ENCODE measurements at places on chromosomes 7 and 10.

GRCh38 chr10:30068492-30069223, 9.3 kb upstream of the JCAD start:
- no peak for DNase-seq

DNA sequence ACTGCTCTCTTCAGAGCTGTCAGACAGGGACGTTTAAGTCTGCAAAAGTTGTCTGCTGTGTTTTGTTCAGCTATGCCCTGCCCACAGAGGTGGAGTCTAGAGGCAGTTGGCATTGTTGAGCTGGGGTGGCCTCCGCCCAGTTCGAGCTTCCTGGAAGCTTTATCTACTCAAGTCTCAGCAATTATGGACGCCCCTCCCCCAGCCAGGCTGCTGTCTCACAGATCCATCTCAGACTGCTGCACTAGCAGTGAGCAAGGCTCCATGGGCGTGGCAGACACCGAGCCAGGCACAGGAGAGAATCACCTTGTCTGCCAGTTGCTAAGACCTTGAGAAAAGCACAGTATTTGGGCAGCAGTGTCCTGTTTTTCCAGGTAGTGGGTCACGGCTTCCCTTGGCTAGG, 98.1 kb downstream of the SDHAF3 start:
- no peak for DNase-seq

GRCh38 chr10:89548673-89549072, 13.3 kb upstream of the SLC16A12 start:
- DNase-seq = no peak

DNA sequence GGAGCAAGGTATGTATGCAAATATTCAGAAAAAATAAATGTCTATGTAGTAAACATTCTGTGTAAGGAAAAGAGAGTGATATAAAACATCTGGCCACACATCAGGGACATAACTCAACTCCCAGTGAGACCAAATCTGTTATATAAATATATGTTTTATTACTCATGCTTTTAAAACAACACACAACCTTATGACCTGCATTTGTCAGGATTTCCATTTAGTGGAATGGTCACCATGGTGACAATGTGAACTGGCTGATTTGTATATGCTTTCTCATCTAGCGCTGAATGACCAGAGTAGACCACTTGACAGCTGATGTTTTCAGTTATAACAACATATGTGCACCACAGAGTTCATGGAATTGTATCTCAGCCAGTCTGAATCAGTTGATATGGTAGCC, 551.7 kb downstream of the HTR7 start:
- no peak for DNase-seq

DNA sequence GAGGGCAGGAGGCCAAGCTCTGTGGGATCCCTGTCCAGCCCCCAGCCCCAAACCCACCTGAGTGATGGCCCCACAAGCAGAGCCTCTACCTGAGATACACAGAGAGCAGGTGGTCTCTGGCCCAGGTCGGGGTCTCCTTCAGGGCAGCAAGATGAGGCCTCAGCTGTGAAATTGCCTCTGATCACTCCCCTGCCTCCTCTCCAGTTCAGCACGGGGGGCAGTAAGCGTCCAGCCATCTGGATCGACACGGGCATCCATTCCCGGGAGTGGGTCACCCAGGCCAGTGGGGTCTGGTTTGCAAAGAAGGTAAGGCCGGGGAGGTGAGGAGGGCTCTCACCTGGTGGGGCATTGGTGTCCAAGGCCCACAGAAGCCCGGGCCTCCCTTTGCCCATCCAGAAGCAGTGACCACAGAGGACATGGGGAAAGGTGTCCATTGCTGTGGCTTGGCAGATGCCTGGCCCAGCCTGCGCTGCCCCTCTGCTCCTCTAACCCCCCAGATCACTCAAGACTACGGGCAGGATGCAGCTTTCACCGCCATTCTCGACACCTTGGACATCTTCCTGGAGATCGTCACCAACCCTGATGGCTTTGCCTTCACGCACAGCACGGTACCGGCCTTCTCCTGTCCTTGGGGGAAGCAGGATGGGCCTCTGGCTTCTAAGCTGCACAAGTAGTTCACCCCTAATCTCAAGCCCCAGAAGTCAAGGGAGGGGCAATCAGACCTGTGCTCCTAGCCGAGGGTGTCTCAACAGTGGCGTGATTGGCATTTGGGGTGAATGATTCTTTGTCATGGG, 3.1 kb downstream of the CPA1 start:
- DNase-seq = no peak

DNA sequence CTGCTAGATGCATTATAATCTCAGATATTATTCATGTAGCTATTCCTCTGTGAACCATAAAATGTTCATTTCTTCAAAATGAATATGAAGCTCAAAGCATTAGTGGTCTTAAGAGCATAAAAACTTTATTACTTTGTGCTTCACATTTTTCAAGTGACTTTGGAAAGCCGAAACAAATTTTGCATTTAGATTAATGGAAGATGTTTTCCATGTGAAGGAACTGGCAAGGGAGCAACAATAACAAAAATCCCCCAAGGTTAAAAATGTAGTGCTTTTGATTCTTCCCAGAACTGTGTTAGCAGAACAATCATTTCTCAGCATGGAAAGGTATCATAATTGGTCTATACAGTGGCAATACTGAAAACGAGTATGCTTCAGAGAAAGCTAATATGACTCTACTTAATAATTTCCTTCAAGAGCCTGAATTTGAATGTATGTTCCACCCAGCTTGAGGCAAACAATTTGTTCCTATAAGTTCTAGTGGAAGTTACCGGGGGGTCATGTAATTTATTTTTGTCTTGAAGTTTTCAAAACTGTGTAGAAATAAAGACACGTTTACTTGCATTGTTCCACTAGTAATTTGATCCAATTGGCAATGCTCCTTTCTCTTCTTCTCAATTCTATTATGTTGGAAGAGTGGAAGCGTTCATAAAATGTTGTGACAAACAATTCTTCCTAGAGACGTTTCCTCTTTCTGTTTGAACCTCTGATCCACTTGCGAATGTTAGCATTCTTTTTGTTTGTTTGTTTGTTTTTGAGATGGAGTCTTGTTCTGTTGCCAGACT, 665.4 kb downstream of the AUTS2 start:
- DNase-seq = no peak

DNA sequence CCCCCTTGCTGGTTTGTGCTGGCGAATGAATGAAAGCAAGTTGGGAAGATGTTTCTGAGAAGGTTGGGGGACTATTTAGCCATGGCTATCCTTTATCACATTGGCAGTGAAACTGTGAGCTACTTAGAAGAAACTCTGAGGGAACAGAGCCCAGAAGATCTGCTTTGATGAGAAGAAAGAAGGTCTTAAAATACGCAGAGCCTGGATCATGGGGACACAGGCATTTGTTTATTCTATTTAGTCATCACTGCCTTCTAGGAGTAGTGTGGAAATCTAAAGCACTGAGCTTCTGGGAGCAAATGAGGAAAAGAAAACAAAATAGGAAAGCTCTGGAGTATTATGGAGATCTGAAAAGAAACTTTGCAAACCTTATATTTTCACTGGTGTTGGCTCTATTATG, 28.5 kb downstream of the CPED1 start:
- no peak for DNase-seq

DNA sequence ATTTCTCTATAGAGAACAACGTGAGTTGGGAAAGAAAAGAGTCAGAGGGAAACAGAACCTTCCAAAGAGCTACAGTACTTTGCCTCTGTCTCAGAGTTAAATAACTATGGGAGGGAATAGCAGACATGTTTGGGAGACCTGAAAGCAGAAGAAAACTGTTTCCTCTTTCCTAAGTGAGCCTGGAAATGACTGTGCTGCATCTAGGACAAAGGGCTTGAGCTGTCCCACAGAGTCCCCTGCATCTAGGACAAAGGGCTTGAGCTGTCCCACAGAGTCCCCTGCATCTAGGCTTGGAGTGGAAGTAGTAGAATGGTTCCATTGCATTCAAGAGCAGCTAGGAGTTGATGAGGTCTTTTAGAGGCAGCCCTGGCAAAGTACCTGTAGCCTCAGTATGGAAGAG, 149.7 kb downstream of the DKK1 start:
- DNase-seq = no peak

Measured in GM04503 (cell line).